ENCODE measurements at places on chromosomes 12 and 14.

GRCh38 chr12:12561371-12562015 is 1.2 kb downstream of the DUSP16 start:
- no peaks in the 10 kb centered on the region for H3K36me3 ChIP-seq
- peaks cover 27% of the 10 kb centered on the region for H3K4me1 ChIP-seq
- DNase-seq, result peak; percentile 70
- H3K4me3 ChIP-seq, result peak overlapping the region; percentile 49

GRCh38 chr14:25953532-25954139 is 644.2 kb downstream of the NOVA1 start:
- H3K27ac ChIP-seq, result no peak overlapping the region
- no peaks in the 10 kb centered on the region for H3K27me3 ChIP-seq
- no peak overlapping the region for H3K4me3 ChIP-seq

DNA sequence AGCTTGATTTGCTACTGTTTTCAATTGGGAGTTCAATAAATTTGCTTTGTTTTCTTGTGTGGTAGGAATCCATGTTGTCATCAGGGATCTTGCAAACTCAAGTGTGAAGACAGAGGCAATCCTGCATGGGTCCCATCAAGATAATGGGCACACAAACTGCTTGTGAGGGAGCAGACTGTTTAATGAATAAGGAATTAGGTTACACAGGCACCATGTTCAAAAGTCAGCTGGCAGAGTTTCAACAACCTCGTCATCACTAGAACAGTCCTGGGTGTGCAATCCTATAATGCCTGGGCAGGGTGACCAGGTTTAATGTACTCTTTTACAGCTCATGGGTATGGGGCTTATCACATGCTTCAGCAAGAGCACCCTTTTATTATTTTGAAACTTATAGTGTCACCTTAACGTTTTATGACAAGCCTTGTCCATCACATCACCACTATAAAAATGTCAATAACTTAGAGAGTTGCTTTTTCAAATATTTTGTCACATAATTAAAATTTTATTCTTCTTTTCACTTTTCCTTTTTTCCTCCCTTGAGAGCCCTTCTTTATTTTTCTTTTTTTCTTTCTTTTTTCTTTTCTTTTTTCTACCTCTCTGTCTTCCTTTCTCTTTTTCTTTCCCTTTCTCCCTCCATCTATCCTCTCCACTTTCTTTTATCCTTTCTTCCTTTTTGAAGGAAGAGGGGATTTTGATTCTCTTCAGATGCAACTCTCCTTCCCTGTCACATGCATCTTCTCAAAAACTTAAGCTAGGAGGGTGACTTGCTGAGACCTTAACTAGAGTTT is 252.2 kb upstream of the ATP2B1 start:
- no peaks in the 10 kb centered on the region for H3K36me3 ChIP-seq
- H3K27me3 ChIP-seq, result no peaks in the 10 kb centered on the region
- DNase-seq, result no peak
- no peak overlapping the region for H3K27ac ChIP-seq
- H3K4me3 ChIP-seq, result no peak overlapping the region

GRCh38 chr12:81644503-81644902 is 114.6 kb downstream of the PPFIA2 start:
- H3K36me3 ChIP-seq, result no peaks in the 10 kb centered on the region
- DNase-seq, result no peak
- no peaks in the 10 kb centered on the region for H3K4me1 ChIP-seq

DNA sequence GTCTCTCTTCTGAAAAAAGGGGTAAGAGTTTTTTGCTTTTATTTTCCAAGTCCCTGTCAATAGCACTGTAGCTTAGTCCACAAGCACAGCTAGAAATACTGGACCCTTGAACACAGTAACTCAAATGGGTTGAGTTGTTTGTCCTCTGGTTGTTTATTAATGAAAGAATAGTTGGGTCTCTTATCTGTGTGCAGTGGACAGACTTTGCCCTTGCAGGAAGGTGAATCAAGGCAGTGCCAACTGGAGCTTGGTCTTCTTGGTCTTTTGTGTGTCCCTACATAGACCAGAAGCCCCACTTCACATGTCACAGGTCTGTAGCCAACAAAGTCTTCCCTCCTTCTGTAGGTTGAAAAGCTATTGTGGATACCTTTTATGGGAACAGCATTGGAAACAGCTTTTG is 322.0 kb downstream of the AACS start:
- H3K4me1 ChIP-seq, result no peaks in the 10 kb centered on the region
- no peak overlapping the region for H3K27ac ChIP-seq
- no peaks in the 10 kb centered on the region for H3K36me3 ChIP-seq

DNA sequence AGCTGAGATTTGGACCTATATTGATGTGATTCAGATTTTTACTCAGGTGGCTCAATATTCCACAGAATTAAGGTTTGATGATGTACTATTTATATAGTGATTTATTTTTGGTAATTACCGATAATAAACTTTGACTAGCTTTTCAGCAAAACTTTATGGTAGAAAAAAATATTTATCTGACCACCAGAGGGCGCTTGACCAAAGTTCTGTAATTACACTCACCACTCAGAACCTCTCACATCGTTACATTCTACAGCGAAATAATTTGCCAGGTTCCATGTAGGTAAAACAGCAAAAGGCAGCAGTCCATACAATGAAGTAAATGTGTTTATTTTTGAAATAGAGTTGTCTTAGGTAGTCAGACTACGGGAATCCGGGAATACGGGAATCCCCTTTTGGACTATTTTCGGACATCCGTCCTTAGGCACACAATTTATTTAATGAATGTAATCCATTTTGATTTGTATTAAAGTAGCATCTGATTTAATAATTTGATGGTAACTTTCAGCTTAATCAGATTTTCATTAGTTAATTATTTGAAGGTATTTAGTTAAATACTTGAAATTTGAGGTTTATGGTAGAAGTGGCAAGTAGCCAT is 143.0 kb upstream of the DDHD1 start:
- no peaks in the 10 kb centered on the region for H3K27me3 ChIP-seq
- no peak overlapping the region for H3K4me3 ChIP-seq
- no peaks in the 10 kb centered on the region for H3K4me1 ChIP-seq
- DNase-seq, result no peak

GRCh38 chr12:118206107-118206412 is 70.1 kb downstream of the PEBP1 start:
- no peaks in the 10 kb centered on the region for H3K4me1 ChIP-seq
- H3K27me3 ChIP-seq, result no peaks in the 10 kb centered on the region
- no peak for DNase-seq
- no peak overlapping the region for H3K4me3 ChIP-seq

DNA sequence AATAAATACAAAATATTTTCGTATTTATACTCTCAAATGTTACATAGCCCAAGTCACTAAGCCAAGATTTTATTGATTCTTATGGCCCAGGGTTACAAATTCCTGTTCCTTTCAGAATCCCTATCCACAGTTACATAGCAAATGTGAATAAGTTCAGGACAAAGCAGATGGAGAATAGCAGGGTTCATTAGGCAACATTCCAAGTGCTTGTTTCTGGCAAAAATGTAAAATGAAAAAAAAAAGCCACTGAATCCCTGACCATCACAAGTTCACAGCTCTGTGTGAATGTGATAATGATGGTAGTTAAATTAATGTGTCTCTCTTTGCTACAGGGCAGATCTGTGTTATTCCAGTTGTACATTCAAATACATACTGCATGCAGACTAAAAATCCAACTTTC is 74.6 kb downstream of the KCNC2 start:
- no peaks in the 10 kb centered on the region for H3K36me3 ChIP-seq
- H3K4me1 ChIP-seq, result no peaks in the 10 kb centered on the region
- H3K4me3 ChIP-seq, result no peak overlapping the region
- DNase-seq, result no peak
